Liver (tissue), 10 donors: ENCODE measurements at places on chromosomes 3 and 15.

GRCh38 chr3:59608356-59608755, 558.5 kb upstream of the CFAP20DC start:
- DNase-seq, result no peak

- no peak for DNase-seq
Measured at GRCh38 chr3:15942462-15942861, 144.7 kb upstream of the ANKRD28 start.

- no peak for DNase-seq
Measured at GRCh38 chr3:28700728-28701127, 352.1 kb upstream of the AZI2 start.

GRCh38 chr15:65980824-65981456, 111.6 kb downstream of the RAB11A start:
- peak; percentile 46 for DNase-seq

DNA sequence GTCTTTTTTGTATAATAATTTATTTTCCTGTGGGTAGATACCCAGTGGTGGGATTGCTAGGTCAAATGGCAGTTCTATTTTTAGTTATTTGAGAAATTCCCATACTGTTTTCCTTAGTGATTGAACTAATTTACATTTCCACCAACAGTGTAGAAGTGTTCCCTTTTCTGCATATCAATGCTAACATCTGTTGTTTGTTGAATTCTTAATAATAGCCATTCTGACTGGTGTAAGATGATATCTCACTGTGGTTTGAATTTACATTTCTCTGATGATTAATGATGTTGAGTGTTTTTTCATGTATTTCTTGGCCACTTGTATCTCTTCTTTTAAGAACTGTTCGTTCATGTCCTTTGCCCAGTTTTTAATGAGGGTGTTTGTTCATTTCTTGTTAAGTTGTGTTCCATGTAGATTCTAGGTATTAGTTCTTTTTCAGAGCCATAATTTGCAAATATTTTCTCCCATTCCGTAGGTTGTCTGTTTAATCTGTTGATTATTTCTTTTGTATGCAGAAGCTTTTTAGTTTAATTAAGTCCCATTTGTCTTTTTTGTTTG, 713.3 kb upstream of the EPHA6 start:
- no peak for DNase-seq

DNA sequence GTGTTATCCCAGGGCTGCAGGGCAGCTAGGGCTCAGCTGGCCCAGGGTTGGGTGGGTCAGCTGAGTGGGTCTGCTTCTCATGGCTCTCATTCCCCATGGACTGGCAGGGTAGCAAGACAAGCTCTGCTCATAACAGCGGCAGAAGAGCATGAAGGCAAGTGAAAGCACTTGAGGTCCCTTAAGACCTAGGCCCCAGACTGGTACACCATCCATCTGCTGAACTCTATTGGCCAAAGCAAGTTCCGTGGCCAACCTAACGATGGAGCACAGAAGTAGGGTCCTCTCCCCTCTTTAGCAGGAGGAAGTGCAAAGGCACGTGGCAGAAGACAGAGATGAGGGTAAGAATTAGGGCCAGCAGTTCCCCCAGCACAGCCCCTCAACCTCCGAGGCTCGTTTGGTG, 174.3 kb upstream of the TOPAZ1 start:
- no peak for DNase-seq

- no peak for DNase-seq
Measured at GRCh38 chr3:70531838-70532489, 219.5 kb upstream of the MDFIC2 start.

GRCh38 chr3:49181351-49181750, 10.0 kb downstream of the KLHDC8B start:
- DNase-seq, result no peak

- no peak for DNase-seq
Measured at GRCh38 chr3:101252307-101252706, 68.1 kb downstream of the IMPG2 start.

DNA sequence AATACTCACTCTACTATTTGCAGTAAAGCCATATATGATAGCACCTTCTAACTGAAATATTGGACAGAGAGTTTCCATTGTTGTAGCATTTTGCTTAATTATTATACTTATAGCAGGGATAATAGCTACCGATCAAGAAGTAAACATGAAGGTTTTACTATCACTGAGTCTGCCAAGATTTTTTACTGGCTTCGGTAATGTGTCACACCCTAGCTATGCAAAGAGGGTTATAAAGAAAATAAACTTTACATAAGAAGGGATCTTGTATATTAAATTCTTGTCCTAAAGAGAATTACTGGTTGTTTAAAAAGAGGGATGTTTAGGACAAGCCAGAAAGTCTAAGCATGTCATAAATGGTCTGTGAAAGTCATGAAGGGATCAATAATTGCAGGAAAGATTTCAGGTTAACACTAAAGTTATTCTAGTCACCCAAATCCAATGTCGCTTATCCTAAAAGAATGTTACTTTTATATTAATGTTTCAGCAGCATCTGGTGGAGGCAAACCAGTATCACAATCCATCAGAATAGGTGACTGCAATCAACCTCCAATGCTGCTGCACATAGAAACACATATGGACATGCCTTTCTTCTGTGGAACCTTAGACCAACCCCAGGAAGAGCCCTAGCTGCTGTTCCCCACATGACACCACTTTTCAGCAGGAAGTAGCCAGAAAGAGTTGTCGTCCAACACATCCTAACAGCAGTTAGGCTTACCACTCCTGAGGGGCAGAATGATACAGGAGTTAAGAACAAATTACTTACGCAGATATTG, 62.7 kb upstream of the GK5 start:
- DNase-seq, result no peak

DNA sequence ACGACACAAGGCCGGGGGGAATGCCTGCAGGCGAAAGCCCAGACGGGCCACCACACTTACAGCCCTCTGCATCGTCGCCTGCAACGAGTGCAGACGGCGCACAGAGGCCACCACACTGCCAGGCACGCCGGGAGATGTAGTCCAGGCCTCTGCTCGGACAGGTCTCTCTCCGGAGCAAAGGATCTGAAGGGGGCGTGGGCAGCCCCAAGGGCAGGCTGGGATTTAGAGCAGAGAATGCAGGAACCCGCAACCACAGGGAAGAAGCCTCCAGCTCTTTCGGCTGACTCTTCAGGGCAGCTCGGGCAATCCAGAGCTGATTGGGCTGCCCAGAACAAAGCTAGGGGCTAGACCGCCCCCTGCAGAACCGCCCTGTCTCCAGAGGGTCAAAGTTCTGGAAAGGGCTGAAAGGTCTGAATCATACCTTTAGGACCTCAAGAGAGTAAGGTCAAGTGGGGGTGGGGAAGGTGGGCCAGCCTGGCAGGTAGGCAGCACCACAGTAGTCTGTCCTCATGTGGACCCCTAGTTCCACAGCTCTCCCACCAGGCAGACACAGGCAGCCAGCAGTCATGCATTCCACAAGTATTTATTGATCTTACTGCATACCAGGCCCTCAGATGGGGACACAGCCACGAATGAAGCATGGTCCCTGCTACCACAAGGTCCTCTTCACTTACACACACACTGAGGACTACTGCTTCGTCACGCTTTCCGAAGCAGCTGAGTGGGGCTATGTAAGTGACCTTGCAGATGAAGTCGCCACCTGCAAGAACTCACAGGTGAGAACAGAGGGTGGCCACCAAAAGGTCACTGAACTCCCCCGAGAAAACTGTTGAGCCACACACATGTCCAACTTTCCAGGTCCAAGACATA, at the start of gene AMT:
AMT (minus strand) TSS at position 95 of the 870 bp plus-strand sequence; CDS start at position 72, 23 bp downstream.
- peak; percentile 74 for DNase-seq

DNA sequence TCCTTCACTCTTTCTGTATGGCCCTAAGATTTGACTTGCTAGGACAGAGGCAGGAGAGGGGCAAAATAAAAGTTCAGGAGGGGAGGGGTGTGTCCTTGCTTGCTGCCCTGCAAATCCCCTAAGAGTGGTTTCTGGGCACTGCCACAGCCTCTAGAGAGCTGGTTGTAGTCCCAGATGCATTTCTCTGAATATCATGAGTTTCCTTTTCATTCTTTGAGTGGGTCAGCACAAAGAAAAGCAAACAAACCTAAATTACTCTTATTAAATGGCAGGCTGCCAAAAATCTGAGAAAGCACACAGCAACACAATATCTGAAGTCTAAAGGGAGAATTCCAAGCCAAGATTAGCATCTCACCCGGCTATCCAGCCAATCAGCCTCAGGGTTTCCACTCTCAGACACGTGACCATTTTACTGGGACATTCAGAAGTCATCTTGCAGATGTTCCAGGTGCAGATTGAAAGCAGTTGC, 919.3 kb downstream of the TUSC7 start:
- no peak for DNase-seq

GRCh38 chr15:66120422-66120821, 133.1 kb downstream of the MEGF11 start:
- DNase-seq, result no peak

DNA sequence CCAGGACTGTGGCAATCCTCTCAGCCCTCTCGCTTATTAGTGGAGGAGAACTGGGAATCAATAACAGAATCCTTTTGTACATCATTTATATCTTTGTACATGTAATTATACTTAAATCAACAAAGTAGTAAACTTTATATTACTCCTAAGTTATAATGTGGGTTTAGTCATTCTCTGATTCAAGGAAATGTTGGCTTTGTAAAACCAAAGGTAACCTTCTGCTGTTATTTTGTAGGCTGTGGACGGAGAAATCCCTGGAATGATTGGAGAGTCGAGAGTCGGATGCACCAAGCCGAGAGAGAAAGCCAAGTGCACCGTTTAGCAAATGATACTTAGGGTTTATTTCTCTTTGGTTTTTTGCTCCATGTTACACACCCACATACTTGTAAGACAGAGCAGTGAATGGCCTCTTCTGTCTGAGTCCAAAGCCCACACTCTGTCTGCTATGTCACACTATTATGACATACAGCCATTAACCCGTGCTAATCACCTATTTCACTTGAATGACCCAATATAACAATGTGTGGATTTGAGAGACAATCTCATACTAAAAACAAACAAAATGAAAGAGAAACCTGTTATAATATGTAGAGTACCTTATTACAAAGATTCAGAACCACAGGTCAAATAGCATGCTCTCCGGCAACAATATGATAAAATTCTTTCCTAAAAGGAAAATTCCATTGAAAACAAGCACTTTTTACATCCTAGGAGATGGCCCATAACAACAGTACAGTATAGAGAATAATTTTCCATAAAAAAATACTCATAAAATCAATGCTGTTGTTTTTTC, 72.2 kb downstream of the MECOM start:
- DNase-seq, result no peak

GRCh38 chr3:143016321-143016972, 15.1 kb downstream of the U2SURP start:
- DNase-seq, result no peak

- DNase-seq, result no peak
Measured at GRCh38 chr15:33096134-33096533, 98.4 kb downstream of the FMN1 start.

DNA sequence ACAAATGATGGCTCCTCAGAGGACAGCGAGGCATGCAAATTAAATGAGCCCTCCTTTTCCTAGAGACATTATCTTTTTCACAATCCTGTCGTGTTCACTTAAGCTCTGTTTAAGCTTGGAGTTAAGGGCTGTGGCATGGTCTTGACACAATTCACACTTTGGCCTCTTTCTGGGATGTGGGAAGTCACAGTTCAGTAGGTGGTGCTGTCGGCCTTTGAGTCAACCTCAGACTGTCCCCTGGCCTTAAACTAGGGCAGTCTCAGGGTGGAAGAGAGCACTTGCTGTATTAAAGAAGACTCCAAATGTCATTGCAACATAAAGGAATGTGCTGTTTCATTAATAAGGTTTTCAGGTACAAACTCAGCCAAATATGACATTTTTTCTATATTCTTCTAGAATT, 351.0 kb downstream of the MCTP2 start:
- no peak for DNase-seq

GRCh38 chr3:196688349-196688748, 23.7 kb downstream of the CEP19 start:
- no peak for DNase-seq

DNA sequence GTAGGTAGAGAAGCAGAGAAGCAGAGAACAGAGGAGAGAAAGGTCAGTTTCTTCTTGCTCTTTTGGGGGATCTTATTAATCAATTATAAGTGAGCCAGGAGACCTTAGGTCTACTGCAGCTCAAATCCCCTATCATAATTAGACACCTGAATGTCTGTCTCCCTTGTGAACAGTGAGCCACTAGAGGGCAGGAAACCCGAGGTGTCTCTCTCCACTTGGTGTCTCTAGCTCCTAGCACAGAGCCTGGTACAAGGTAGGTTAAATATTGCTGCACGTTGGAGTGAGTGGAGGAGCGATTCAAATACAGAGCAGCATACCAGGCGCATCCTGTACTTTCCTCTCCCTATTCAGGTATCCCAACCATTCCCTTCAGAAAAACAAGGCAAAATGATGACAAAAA, 2.0 kb upstream of the ST8SIA2 start:
- DNase-seq, result no peak

DNA sequence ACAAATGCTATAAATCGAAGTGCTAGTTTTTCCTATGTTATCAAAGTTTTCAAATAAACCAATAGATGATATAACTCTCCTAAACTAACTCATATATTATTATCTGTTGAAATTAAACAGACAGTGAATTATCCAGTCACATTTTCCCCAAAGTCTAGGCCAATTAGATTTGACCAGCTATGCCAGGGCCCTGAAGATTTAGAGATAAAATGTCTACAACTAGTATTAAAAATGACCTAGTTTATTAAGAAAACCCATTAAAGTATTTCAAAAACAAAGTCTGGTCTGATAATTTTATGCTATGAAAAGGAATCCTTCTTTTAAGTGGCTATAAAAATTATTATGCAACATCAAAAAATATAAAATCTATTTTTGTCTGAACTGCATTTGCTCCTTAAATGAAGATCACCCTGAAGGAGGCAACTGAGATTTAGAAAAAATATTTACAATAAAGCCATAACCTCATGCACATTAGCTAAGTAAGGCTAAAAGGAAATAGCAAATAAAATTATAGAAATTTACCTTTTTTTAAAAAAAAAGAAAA, 83.4 kb upstream of the MEX3B start:
- no peak for DNase-seq

DNA sequence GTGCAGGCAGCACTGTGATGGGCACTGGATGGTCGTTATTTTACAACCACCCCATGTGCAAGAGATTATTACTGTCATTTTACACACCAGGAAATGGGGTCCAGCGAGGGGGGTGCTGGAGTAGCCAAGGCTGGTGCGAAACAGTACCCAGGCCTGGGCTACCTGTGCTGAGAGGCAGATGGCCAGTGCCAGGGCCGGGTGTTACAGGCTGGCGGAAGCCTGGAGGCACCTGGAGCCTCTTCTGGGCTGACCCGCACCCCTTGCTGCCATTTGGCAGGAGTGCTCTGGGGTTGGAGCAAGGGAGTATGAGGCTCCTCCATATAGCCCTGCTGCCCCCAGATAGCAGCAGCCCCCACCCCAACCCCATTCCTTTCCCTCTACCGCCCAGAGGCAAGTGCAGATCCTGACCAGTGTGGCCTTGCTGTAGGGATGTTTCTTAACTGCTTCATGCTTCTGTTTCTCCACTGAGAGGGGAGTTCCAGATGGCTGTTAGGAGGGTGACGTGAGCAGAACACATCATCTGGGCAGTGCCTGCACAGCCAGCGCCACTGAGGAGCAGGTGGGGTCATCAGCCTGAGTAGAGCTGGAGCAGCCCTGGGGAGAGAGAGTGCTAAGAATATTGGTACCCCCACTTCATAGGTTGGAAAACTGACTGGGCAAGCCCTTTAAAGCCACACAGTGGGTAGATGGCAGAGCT, 15.3 kb downstream of the SNX33 start:
- no peak for DNase-seq
